ENCODE measurements at places on chromosomes 12 and 14.

DNA sequence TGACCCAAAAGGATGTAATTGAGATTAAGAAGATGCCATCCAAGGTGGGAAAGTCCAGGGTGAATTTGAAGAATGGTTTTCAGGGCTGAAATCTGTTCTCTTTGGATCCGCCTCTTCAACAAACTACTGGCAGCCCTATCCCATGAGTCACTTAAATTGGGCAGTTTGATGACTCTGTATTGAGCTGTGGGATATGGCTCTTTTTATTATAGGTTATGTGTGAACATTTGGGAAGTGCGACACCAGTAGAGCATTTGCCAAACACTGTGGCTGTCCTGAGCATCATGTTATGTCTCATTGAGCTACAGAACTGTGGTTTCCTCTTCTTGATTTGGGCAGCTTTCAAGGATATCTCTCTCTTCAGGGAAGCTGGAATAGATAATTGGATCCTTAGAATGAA lies 22.3 kb downstream of the IFT43 start:
- DNase-seq: no peak

GRCh38 chr14:102761206-102761605 lies 16.0 kb upstream of the TRAF3 start:
- no peak for DNase-seq

- DNase-seq: no peak
Measured at GRCh38 chr12:81167694-81168093, 89.8 kb downstream of the ACSS3 start.

DNA sequence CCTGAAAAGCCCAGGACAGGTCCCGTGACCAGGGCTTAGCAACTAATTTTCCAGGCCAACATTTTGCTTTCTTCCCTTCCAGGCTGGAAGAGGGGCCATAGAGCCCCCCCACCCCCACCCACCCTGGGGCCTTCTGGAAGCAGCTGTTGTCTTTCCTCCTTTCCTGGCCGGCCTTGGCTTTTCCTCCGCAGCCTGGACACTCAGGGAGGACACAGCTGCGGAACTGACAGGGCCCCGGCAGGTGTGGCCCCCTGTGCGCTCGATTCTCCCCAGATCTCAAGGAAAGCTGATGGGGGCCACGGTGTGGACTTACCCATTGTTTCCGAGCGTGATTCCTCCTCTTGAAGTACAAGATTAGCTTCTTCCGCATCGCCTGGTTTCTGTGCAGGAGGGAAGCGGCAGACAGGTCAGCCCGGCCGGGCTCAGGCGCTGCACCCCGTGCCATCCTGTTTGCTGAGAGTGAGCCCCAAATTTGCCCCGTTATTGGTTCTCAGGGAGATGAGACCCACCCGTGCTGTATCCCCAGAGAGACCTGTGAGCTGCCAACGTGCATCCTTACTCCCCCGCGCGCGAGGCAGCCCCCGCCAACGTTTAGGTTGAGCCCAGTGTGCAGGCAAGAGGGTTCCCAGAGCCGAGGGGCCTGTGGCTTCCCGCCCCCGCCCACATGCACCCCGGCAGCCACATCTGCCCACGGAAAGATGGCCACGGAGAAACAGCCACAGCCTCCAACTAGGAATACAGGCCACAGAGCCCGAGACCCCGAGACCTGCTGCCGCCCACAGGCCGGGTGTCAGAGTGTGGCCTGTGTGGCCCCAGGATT lies 129.6 kb downstream of the NCOR2 start:
- DNase-seq: no peak

DNA sequence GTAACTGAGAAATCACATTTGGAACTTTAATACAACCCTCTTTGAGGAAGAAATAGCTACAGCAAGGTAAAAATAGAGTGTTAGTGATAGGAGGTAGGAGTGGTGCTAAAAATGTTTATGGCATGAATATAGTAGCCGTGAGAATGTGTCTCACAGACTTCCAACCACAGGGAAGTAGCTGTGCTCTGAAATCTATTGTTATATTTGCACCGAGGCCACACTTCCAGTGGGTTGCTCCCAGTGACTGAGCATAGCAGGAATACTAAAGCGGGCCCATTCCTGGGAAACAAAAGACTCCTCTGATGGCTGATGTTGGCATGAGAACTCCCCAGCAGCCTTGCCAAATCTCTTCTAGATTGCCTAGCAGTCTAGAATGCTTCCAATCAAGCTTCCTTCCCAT lies 174.1 kb upstream of the PLXNC1 start:
- DNase-seq: no peak

- DNase-seq: no peak
Measured at GRCh38 chr12:124861492-124861891, 2.2 kb downstream of the SCARB1 start.
